ENCODE measurements at places on chromosomes 4 and X. TPM values are rescaled to one million over a fixed set of nuclear protein-coding genes. Genes with fewer than 3 reads are reported as not detected.

DNA sequence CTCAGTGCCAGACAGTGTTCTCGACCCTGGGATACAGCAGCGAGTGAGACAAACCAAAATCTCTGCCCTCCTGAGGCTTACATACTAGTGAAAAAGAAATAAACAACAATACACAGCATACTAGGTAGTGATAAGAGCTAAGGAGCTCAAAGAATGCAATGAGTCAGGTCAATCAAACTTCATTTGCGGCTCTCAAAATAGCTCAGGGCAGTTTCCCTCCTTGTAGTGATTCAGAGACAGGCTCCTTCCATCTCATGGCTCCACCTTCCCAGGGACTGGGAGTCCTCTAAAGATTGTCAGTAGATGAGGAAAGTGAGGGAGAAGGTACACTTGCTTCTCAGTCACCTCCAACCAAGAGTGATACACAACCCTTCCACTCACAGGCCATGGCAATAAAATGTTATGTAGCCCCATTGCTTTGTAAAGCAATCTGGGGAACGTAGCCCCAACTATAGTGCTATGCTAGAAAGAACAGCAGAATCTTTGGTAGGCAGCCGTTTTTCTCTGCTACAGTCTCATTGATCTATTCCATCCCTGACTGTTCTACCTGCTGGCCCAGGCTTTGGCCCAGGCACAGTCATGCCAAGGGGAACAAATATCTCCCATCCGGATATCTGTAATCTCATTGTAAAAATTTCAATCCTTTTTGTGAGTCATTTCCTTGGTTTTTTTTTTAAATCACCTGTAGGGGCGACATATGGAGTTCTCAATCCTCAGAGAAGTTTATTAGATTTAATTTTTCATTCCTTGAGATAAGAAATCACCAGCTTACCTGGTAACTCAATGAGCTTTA, 183.1 kb upstream of the S100G start:
- no peaks in the 10 kb centered on the region for H3K36me3 ChIP-seq
- no peak overlapping the region for H3K27ac ChIP-seq
- no peak overlapping the region for H3K4me3 ChIP-seq

- H3K27ac ChIP-seq, result no peak overlapping the region
- DNase-seq, result no peak
- no peaks in the 10 kb centered on the region for H3K36me3 ChIP-seq
- H3K4me1 ChIP-seq, result no peaks in the 10 kb centered on the region
These were observed 12.1 kb downstream of the SNX25 start for GRCh38 chr4:185221491-185221890.

DNA sequence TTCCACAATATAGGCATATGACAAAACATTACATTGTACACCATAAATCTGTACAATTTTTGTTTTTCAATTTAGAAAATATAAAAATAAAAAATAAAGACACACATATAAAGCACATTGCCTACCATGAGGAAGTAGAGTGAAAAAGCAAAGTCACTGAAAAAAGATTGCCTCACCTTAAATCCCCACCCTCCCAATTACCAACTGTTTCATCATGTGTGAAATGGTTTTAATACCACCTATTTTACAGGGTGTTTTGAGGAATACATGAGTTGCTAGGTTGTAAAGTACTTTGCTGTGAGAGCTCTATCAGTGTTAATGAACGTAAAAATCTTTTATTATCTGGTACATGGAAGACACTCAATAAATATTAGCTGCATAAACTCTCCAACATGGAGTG, 373.6 kb upstream of the NDST3 start:
- no peaks in the 10 kb centered on the region for H3K4me1 ChIP-seq
- DNase-seq, result no peak
- H3K36me3 ChIP-seq, result no peaks in the 10 kb centered on the region

- H3K4me1 ChIP-seq, result no peaks in the 10 kb centered on the region
- H3K36me3 ChIP-seq, result no peaks in the 10 kb centered on the region
- no peak overlapping the region for H3K27ac ChIP-seq
- H3K4me3 ChIP-seq, result no peak overlapping the region
- DNase-seq, result no peak
- no peaks in the 10 kb centered on the region for H3K27me3 ChIP-seq
These were observed 645.5 kb upstream of the FAM241A start for GRCh38 chr4:111499706-111500105.

- H3K36me3 ChIP-seq, result no peaks in the 10 kb centered on the region
- H3K27ac ChIP-seq, result no peak overlapping the region
- H3K27me3 ChIP-seq, result no peaks in the 10 kb centered on the region
- H3K4me3 ChIP-seq, result no peak overlapping the region
These were observed 69.3 kb downstream of the BTC start for GRCh38 chr4:74724979-74725378.

- no peaks in the 10 kb centered on the region for H3K36me3 ChIP-seq
- no peak overlapping the region for H3K27ac ChIP-seq
- no peaks in the 10 kb centered on the region for H3K4me1 ChIP-seq
- H3K27me3 ChIP-seq, result no peaks in the 10 kb centered on the region
- H3K4me3 ChIP-seq, result no peak overlapping the region
- no peak for DNase-seq
These were observed 120.8 kb upstream of the HS3ST1 start for GRCh38 chr4:11549525-11549924.

DNA sequence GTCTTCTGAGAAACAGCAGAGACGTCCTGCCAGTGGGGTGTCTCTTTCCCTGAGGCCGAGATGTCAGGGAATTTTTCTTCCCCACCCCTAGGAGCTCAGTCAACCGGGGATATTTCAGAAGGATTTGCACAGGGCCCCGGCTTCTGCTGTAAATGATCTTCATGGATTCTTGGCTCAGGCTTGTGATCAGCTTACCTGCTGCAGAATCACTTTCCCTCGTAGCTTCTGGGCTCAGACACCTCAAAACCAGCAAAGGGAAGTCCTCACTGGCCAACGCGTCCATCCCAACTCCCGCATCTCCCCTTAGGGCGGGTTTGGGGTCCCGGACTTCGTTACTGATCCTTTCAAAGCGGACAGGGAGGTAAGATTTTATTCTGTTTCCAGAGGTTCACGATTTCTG, 212.7 kb downstream of the SHOX start:
- no peak overlapping the region for H3K4me3 ChIP-seq
- H3K27ac ChIP-seq, result no peak overlapping the region
- H3K27me3 ChIP-seq, result no peaks in the 10 kb centered on the region

- no peak for DNase-seq
- no peak overlapping the region for H3K27ac ChIP-seq
- no peak overlapping the region for H3K4me3 ChIP-seq
These were observed 43.9 kb downstream of the GABRB1 start for GRCh38 chr4:47075262-47075661.

DNA sequence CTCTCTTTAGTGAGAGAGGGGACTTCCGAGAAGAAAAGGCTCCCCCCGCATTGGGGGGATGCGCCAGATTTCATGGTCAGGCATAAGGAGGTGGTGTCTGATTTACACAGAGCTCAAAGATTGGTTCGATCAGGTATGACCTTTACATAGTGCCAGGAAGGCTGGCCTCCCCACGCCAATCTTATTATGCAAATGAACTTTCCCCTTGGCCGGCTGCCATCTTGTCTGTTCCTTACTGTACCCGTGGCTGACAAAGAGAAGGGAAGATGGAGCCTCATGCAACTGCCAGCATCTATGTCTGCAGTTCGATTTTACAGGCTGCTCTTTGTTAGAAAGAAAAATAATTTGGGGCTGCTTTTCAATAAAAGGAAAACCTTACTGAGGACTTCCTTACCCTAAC, 197.2 kb downstream of the GPM6A start:
- no peak overlapping the region for H3K4me3 ChIP-seq
- no peaks in the 10 kb centered on the region for H3K27me3 ChIP-seq
- DNase-seq, result no peak
- H3K36me3 ChIP-seq, result no peaks in the 10 kb centered on the region
- no peaks in the 10 kb centered on the region for H3K4me1 ChIP-seq
- H3K27ac ChIP-seq, result no peak overlapping the region

DNA sequence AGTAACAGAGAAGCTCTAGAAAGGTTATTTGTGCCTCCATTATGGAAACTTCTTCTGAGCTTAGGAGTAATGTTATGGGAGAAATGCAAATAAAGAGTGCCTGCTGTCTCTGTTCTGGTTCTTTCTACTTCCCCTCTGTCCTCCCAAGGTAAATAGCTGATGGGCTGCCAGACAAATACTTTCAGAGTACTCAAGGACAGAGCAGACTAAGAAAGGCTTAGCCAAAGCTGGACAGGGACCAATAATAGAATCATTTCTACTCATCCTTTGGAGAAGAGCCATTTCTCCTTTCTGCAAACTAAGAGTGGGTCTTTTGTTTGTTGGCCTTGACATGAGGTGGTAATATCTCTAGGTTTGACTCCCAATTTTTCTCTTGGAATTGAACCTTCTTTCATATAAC, 136.1 kb downstream of the MID1IP1 start:
- H3K4me1 ChIP-seq, result no peaks in the 10 kb centered on the region
- no peaks in the 10 kb centered on the region for H3K27me3 ChIP-seq
- no peak overlapping the region for H3K27ac ChIP-seq
- no peak for DNase-seq
- no peak overlapping the region for H3K4me3 ChIP-seq

DNA sequence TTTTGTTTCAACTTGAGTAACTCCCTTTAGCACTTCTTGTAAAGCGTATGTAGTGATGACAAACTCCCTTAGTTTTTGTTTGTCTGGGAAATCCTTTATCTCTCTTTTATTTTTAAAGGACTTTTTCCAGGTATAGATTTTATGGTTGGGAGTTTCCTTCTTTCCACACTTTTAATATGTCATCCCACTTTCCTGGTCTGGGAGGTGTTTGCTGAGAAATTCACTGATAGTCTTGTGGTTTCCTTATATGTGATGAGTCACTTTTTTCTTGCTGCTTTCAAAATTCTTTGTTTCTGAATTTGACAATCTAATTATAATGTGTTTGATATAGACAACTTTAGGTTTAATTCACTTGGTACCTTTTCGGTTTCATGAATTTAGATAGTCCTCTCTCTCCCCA, 353.9 kb downstream of the GPAT3 start:
- H3K27me3 ChIP-seq, result no peaks in the 10 kb centered on the region
- H3K4me3 ChIP-seq, result no peak overlapping the region
- H3K36me3 ChIP-seq, result no peaks in the 10 kb centered on the region
- no peaks in the 10 kb centered on the region for H3K4me1 ChIP-seq

- H3K27ac ChIP-seq, result no peak overlapping the region
- H3K4me1 ChIP-seq, result no peaks in the 10 kb centered on the region
- no peak overlapping the region for H3K4me3 ChIP-seq
- DNase-seq, result no peak
These were observed 61.6 kb downstream of the HPGD start for GRCh38 chr4:174460684-174461083.

DNA sequence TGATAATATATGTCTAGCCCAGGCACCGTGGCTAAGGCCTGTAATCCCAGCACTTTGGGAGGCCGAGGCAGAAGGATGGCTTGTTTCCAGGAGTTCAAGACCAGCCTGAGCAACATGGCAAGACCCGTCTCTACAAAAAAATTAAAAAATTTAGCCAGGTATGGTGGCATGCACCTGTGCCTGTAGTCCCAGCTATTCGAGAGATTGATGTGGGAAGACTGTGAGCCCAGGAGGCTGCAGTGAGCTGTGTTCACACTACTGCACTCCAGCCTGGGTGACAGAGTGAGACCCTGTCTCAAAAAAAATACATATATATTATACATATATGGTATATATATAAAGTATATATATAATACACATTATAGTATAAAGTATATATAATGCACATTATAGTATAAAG, 162.0 kb upstream of the MAB21L2 start:
- no peak overlapping the region for H3K4me3 ChIP-seq
- DNase-seq, result no peak
- H3K27ac ChIP-seq, result no peak overlapping the region
- H3K4me1 ChIP-seq, result no peaks in the 10 kb centered on the region

DNA sequence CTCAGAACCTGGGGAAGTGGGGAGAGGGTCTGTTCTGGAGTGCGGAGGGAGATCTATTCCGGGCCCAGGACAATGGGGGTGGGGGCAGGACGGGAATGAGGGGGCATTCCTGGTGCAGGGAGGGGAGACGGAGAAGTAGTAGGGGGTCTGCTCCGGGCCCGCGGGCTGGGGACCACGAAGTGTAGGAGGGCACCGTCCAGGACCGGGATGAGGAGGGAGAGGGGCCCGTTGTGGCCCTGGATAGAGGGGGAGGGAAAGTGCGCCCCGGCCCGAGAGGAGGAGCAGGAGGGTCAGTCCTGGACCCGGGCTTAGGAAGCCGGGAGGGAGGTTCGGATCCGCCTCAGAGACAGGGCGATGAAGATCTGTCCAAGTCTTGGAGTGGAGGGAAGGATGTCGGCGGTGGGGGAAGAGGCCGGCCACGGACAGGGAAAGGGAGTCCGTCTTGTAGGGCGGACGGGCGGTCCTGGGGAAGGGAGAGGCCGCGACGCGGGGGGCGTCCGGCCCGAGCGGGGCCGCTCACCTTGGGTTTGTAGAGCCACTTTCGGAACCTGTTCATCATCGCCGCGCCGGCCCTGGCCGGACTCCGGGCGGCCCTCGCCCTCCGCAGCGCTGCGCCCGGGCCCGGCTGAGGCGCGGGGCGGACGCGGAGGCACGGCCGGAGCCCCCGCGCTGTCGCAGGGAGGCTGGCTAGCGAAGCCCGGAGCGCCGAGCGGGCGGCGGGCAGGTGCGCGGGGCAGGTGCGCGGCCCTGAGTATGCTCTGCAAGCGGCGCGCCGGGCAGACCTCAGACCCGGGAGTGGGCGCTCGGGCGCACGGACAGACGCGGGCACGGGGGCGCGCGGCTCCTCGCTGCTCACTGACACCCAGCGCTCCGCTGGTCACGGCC, at the start of gene ZFYVE28:
Gene ZFYVE28, minus strand, starts transcription at position 881 of the 885 bp plus-strand sequence. Its CDS starts 322 bp downstream, at position 559.
- H3K36me3 ChIP-seq, result no peaks in the 10 kb centered on the region
- H3K27me3 ChIP-seq, result peaks cover 42% of the 10 kb centered on the region
- peaks cover 52% of the 10 kb centered on the region for H3K4me1 ChIP-seq
- peak; percentile 7 for DNase-seq
- H3K4me3 ChIP-seq, result peak within 1 kb of the TSS; percentile 69

GRCh38 chr4:56532239-56532638, 26.6 kb downstream of the ARL9 start:
- no peak overlapping the region for H3K27ac ChIP-seq
- no peak overlapping the region for H3K4me3 ChIP-seq
- no peak for DNase-seq
- peaks cover 11% of the 10 kb centered on the region for H3K4me1 ChIP-seq

DNA sequence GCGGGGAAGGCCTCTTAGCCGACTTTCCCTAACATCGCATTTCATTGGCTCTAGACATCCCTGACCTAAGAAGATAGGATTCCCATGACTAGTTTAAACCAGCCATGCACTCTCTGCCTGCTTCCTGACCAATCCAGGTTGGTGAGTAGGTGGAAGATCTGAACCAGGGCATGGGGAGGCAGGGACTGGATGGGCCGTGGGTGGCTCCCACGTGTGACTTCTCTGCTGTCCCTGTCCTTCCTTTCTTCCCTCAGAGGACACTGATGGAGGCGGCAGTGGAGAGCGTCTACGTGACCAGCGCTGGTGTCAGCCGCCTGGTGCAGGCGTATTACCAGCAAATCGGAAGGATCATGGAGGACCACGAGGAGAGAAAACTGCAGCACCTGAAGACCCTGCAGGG, 90.7 kb downstream of the EVC start:
- H3K4me1 ChIP-seq, result no peaks in the 10 kb centered on the region
- DNase-seq, result no peak
- no peak overlapping the region for H3K4me3 ChIP-seq
- no peaks in the 10 kb centered on the region for H3K36me3 ChIP-seq
- no peak overlapping the region for H3K27ac ChIP-seq

SASH3 gene
- 163 TPM for total RNA-seq

HPSE gene
- 6.6 TPM for total RNA-seq

GAGE12D gene
- total RNA-seq, result not detected

GPC3 gene
- total RNA-seq, result 1.5 TPM

SLITRK2 gene
- not detected for total RNA-seq

BEX3 gene
- 27.7 TPM for total RNA-seq

SLC4A4 gene
- total RNA-seq, result 1.6 TPM

FAM184B gene
- 0.03 TPM for total RNA-seq

RAB33B gene
- total RNA-seq, result 17.9 TPM

ZDHHC15 gene
- 0.13 TPM for total RNA-seq

NAA11 gene
- total RNA-seq, result not detected
